ENCODE measurements at places on chromosomes 5 and 9. TPM values are rescaled to one million over a fixed set of nuclear protein-coding genes. Genes with fewer than 3 reads are reported as not detected.

EIF4E1B gene
- polyA plus RNA-seq: not detected

GRCh38 chr5:60271517-60271916, 378.0 kb upstream of the PDE4D start:
- H3K4me3 ChIP-seq: no peak overlapping the region
- H3K36me3 ChIP-seq: no peaks in the 10 kb centered on the region
- no peaks in the 10 kb centered on the region for H3K27me3 ChIP-seq
- peaks cover 32% of the 10 kb centered on the region for H3K4me1 ChIP-seq

GRCh38 chr5:151862811-151863472, 61.7 kb downstream of the GLRA1 start:
- H3K4me3 ChIP-seq: no peak overlapping the region
- H3K27ac ChIP-seq: no peak overlapping the region
- H3K27me3 ChIP-seq: no peaks in the 10 kb centered on the region
- H3K4me1 ChIP-seq: no peaks in the 10 kb centered on the region
- DNase-seq: no peak

GRCh38 chr5:51389288-51389576, 6.0 kb downstream of the ISL1 start:
- H3K27me3 ChIP-seq: peaks cover 86% of the 10 kb centered on the region
- no peak for DNase-seq
- no peak overlapping the region for H3K4me3 ChIP-seq
